ENCODE measurements at places on chromosomes 3 and 15.
A peak's percentile ranks its signal among the peaks of the same experiment; 100 is the strongest.

DNA sequence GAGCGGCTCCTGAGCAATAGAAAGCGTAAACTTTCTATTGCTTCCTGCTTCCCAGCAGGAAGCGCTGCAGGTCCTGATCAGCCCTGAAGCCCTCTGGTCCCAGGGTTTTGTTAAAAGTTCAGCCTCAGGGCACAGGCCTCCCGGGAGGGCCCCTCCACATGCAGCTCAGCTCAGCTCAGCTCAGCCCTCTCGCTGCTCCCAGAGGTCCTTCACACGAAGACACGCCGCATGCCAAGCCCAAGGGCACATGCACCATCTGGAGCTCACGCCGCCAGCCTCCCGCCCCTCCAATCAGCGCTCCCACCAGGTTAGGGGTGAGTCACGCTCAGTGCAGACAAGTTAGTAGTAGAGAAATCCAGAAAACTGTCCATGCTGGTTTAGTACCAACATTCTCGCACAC is 12.7 kb downstream of the TKT start:
- no peak for DNase-seq

- peak; percentile 84 for DNase-seq
These were observed 19.6 kb downstream of the CLK3 start for GRCh38 chr15:74635228-74635627.

GRCh38 chr3:53137835-53138446 is 7.7 kb upstream of the RFT1 start:
- no peak for DNase-seq

DNA sequence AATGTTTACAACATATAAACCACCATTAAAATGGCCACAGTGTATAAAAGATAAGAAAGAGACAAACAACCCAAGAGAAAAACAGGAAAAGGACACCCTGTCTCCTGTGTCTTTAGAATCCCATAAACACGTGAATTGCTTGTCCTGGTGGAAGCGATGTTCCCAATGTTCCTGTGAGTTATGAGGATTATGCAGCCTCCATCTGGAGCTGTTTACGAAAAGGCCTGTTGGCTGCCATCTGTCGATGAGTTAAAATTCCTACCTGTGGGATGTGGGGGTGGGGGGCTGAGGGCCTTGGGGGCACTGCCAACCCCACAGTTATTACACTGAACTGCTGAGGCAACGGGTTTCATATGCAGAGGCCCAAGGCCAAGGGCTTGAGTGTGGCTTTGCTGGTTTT is 13.6 kb downstream of the NISCH start:
- DNase-seq, result peak; percentile 96

GRCh38 chr3:172717493-172718088 is 6.7 kb upstream of the NCEH1 start:
- DNase-seq, result peak; percentile 12

- peak; percentile 20 for DNase-seq
These were observed 52.0 kb downstream of the LPP start for GRCh38 chr3:188205992-188206416.

GRCh38 chr3:35644451-35644850 is 5.1 kb downstream of the ARPP21 start:
- DNase-seq, result no peak

- DNase-seq, result peak; percentile 28
These were observed 286.4 kb downstream of the ZIC4 start for GRCh38 chr3:147119989-147120388.

- DNase-seq, result no peak
These were observed 76.6 kb upstream of the RNF7 start for GRCh38 chr3:141661229-141662196.

- no peak for DNase-seq
These were observed 66.6 kb downstream of the LDHAL6B start for GRCh38 chr15:59273234-59273633.

DNA sequence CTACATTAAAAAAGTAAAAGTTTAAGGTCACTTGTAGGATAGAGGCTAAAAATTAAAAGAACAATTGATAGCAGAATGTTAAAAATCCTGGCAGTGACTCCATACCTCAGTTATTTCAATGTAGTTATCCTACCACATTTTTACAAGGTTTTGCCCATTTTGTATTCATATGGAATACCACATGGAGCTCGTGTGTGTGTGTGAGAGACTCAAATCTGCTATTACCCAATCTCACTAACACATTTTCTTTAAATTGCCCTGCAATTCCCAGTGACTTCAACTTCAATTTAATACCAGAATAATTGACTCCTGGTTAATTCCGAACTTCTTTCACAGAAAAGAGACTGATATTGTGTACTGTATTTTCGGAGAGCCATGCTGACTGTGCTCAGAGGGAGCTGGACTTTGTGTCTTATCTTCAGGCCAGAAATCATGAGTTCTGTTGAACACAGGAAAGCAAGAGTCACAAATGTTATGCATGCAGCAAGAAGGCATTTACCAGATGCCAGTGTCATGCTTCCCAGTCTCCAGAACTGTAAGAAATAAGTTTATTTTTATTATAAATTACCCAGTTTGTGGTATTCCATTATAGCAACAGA is 529.0 kb upstream of the NECTIN3 start:
- DNase-seq, result no peak

- no peak for DNase-seq
These were observed 2.1 kb upstream of the USP3 start for GRCh38 chr15:63502137-63502766.

DNA sequence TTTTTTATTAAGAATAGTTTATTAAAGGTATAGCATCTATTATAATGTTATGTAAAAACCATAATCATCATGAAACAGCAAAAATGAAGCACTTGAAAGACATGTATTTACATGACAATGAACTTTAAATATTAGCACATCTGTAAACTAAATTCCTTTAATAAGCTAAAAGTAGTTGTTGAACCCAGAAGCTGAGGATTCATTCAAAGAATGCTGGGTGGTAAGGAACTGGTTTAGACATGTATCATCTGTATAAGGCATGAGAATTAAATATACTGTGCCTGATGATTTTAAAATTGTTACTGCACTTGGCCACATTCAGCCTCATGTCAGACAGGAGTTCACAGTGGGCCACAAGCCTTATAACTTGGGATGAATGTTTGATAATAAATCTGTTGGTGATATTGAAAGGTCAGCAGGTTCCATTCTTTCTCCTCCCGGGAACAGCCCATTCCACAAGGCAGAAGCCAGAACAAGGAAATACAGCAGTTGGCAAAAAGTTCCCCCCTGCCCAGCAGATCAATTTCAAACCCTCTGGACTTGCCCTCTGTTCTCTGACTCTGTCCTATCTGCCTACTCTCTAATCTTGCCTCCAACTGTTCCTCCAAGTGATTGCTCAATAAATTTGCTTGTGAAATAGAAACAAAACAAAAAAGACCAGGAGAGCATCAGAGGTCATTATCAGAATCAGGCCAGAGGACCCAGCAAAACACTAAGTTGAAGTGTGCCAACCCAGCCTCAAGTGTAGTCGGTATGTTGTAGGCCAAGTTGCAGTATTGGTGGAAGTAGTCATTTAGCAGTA is 49.8 kb upstream of the TEX264 start:
- DNase-seq, result no peak

GRCh38 chr15:101019366-101019896 is 100.3 kb downstream of the LRRK1 start:
- DNase-seq, result no peak

Measured in NCI-H82 (cell line).